Stomach (tissue), 19 donors: ENCODE measurements at places on chromosomes 2 and 18. TPM values are rescaled to one million over a fixed set of nuclear protein-coding genes. Genes with fewer than 3 reads are reported as not detected.

GRCh38 chr18:6948281-6949055 lies 169.1 kb downstream of the LAMA1 start:
- no peak for DNase-seq

- no peak for DNase-seq
Measured at GRCh38 chr18:56210520-56210919, 427.9 kb downstream of the TXNL1 start.

The KCTD18 gene
- 15.4 TPM for total RNA-seq

The AP1S3 gene
- not detected for total RNA-seq

DNA sequence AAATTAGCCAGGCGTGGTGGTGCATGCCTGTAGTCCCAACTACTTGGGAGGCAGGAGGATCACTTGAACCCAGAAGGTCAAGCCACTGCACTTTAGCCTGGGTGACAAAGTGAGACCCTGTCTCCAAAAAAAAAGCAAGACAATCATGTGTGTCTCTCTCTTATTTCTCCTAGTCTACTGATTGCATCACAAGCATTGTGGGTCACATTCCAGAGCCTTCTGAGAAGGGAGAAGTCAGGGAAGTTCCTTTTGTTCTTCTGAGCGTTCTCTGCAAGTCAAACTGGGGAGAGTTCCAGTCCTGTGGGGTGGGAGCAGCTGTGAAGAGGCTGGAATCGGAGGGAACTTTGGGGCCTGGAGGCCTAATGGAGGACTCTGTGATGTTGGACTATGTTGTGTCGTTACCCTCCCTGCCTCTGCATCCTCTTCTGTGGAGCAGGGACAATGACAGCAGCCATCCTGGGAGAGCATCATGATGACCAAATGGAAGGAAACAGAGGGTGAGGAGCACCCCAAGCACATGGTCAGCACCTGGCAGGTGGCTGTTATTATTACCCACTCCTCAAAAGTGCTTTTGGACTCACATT lies 115.4 kb downstream of the MRO start:
- DNase-seq = no peak

The BARD1 gene
- total RNA-seq = 46.7 TPM

The PIEZO2 gene
- total RNA-seq = 45.3 TPM

The STK25 gene
- total RNA-seq = 93.8 TPM

- no peak for DNase-seq
Measured at GRCh38 chr2:19176977-19177376, 181.4 kb downstream of the OSR1 start.

- no peak for DNase-seq
Measured at GRCh38 chr18:61290616-61291015, 42.6 kb upstream of the CDH20 start.

DNA sequence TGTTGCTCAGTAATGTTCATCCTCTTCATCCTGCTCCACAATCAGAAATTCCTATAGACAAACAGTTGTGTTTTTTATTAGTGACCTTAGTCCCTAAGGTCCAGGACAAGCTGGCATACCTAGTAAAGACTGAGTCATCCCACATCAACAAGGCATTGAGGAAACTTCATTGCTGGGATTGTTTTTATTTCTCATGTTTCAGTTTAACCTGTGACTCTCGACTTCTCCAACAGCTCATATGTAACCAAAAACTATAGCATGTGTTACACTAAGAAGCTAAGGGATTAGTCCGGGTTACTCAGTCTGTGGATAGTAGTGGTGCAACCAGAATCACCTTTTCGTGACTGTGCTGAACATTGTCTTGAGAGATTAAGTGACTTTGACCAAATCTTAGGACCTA lies 292.1 kb downstream of the RDH14 start:
- DNase-seq = no peak

The PDE1A gene
- 12.9 TPM for total RNA-seq

DNA sequence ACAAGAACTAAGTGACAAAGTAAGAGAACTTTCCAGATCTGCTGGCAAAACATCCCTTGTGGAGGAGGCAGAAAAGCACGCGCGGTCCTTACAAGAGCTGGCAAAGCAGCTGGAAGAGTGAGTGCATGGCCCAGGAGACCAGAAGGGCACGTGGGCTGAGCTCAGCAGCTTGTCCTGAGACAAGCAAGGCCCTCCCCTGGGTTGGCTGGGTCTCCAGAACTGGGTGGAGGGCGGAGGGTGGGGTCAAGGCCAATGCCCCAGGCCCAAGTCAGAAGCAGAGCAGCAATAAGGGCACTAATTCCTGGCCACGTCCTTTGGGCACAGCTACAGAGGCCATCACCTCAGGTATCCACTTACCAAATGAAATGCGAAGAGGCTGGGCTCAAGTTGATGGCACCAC lies 110.6 kb upstream of the TTC39C start:
- DNase-seq = no peak

DNA sequence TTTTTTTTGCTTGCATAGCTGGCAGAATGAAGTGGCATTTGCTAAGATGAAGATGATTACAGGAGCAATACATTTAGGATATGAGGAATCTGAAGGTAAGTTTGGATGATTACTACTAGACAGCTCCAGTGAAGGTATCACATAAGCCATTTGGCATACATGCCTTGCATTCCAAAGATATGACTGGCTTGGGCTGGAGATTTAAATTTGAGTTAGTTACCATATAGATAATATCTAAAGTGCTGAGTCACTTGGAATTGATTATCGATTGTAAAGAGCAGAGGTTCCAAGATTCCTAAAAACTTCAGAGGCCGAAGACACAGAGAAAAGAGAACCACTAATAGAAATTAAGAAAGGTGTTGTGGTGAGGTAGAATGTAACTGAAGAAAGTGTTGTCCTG lies 1026.4 kb downstream of the DSC3 start:
- DNase-seq = no peak

The GAREM2 gene
- not detected for total RNA-seq

The RAB1A gene
- 66.5 TPM for total RNA-seq

The MLPH gene
- total RNA-seq = 182 TPM

The LINC00305 gene
- not detected for total RNA-seq

DNA sequence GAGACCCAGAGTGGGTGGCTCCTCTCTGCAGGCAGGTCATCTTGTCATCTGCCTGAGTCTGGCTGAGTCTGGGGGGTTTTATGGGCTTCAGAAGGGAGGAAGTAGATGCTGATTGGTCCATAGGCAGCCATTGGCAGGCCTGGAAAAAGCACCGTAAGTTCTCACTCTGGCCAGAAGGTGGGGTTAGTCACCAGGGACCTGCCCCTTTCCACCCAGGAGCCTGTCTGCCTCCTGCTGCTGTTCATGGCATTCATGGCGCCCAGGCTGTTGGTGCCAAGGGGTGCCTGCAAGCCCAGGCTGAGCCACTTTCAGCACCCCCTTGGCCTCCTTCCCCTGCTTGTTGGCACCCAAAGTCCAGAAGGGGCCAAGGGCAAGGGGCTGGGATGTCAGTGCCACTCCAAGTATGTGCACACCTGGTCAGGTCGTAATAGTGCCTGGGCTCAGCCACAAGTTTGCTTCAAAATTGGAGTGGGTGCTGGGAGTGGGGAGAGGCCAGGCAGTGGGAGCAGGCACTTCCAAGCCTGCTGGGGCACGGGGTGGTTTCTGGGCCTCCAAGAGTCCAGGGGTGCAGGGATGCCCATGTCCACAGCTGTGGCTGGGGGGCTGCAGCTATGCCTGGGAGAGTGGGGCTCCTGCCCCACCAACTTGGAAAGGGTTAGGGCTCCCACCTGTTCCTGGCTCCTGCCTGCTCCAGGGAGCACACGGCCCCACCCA lies 178.1 kb downstream of the FAM210A start:
- DNase-seq = no peak

GRCh38 chr2:119278946-119279345 lies 55.3 kb downstream of the STEAP3 start:
- no peak for DNase-seq

The SETBP1 gene
- total RNA-seq = 15.1 TPM

The DLX1 gene
- total RNA-seq = not detected

- peak; percentile 48 for DNase-seq
Measured at GRCh38 chr2:133817680-133818566, 249.7 kb upstream of the NCKAP5 start.

DNA sequence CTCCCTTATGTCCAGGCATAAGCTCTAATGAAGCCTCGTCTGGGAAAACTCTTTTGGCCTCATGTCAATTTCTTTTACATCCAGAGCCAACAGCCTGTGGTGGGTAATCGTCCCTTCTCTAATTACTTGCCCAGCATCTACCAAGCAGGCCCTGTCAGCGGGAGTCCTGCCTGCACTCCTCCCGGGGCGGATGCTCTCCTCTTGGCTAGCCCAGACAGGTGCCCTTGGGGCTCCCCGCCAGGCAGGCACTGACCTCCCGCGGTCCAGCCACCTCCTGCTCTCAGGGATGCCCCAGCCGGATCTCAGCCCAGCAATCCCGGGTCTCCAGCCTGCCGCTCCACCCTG lies 74.2 kb downstream of the NCAPH start:
- DNase-seq = peak; percentile 60

- no peak for DNase-seq
Measured at GRCh38 chr2:64931246-64932115, 57.7 kb upstream of the SLC1A4 start.

DNA sequence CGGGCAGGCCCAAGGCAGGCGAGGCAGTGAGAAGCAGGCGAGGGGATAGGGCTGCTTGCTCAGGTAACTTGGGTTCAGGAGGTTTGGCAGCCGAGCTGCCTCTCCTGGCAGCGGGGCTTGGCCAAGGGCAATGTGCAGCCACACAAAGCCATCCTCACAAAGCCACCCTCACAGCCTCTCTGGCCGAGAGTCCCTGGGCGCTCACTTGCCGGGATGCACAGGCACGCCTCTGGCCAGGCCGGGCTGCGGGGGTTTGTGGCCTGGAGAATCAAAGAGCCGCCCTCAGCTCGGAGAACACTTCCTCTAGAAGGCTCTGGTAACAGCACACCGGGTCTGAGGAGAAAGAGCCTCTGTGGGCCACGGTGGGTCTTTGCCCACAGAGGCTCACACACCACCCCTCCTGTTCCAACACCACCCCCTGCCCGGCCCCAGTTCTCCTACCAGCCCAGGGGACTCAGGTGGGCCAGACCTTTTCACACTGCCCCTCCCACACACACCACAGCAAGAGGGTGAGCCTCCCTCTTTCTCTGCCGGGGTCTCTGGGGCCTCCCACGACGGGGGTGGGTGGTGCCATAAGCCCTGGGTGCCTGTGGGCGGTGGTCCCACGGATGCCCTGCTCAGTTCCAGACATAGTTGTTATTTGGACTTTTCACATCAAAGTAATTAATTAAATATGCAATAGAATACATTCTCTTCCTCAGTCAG lies 186.9 kb downstream of the ZFP36L2 start:
- DNase-seq = no peak

GRCh38 chr2:72515696-72516095 lies 310.1 kb downstream of the EXOC6B start:
- no peak for DNase-seq

DNA sequence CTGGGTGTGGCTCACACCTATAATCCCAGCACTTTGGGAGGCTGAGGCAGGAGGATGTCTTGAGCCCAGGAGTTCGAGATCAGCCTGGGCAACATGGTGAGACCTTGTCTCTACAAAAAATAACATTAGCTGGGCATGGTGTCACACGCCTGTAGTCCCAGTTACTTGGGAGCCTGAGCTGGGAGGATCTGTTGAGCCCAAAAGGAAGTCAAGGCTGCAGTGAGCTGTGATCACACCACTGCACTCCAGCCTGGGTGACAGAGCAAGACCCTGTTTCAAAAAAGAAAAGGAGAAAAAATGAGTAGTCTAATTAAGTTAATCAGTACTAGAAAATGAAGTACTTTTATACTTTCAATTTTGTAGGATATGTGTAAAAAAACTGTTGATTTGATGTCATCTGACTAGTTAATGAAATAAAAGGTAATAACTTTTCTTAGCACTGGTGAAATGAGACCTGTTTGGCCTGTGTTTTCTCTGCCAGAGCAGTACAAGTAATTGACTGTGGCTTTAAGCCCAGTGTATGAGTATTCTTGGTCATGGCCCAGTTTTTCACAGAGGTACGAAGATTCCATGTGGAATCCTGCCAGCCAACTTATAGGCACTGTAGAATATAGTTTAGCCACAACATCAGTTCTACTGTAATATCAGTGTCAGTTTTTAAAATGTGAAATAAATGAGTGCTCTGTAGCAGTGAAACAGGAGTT lies 35.8 kb downstream of the MFSD6 start:
- peak; percentile 58 for DNase-seq

- no peak for DNase-seq
Measured at GRCh38 chr2:170341684-170342623, 164.0 kb downstream of the MYO3B start.

- no peak for DNase-seq
Measured at GRCh38 chr2:26776195-26776800, 9.6 kb upstream of the CENPA start.
